Right atrium auricular region (tissue), 2 donors: ENCODE measurements at places on chromosomes 3 and 15. TPM values are rescaled to one million over a fixed set of nuclear protein-coding genes. Genes with fewer than 3 reads are reported as not detected.

ATP2B2 gene
- total RNA-seq: 0.15 TPM

NIPA2 gene
- total RNA-seq: 28.1 TPM

FETUB gene
- not detected for total RNA-seq

AADACL2 gene
- total RNA-seq: not detected

ROBO2 gene
- total RNA-seq: 2.5 TPM

- H3K4me1 ChIP-seq: no peaks in the 10 kb centered on the region
- H3K36me3 ChIP-seq: no peaks in the 10 kb centered on the region
- H3K27me3 ChIP-seq: no peaks in the 10 kb centered on the region
- DNase-seq: no peak
- H3K27ac ChIP-seq: no peak overlapping the region
Observed at GRCh38 chr3:113914646-113915045, 33.2 kb upstream of the ZDHHC23 start.

- no peaks in the 10 kb centered on the region for H3K36me3 ChIP-seq
- no peaks in the 10 kb centered on the region for H3K4me1 ChIP-seq
- no peak overlapping the region for H3K27ac ChIP-seq
- no peaks in the 10 kb centered on the region for H3K27me3 ChIP-seq
- DNase-seq: no peak
Observed at GRCh38 chr3:135674508-135674907, 291.0 kb upstream of the PPP2R3A start.

- DNase-seq: no peak
- H3K4me3 ChIP-seq: peak overlapping the region; percentile 80
- H3K36me3 ChIP-seq: no peaks in the 10 kb centered on the region
Observed at GRCh38 chr3:25662736-25663320, 1.9 kb downstream of the TOP2B start.

- no peaks in the 10 kb centered on the region for H3K27me3 ChIP-seq
- no peak for DNase-seq
- no peak overlapping the region for H3K4me3 ChIP-seq
- no peaks in the 10 kb centered on the region for H3K4me1 ChIP-seq
Observed at GRCh38 chr3:159674583-159674982, 314.1 kb upstream of the IL12A start.

DNA sequence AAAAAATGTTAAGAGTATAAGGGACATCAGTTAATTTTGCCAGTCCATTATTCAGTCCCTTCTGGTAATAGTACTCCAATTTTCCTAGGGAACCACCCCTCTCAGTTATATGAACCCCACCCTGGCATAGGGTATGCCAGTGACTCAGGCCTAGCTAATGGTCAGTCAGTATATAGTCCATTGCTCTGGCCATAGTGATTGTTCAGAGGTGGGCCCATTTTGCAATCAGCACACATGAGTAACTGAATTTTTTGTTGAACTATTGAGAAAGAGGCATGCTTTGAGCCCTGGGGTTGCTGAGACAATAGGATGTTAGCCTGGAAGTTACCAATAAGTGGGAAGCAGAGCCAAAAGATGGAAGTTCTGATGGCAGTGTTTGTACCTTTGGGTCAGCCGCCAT is 4.1 kb downstream of the LRCH3 start:
- H3K27me3 ChIP-seq: no peaks in the 10 kb centered on the region
- H3K36me3 ChIP-seq: no peaks in the 10 kb centered on the region
- DNase-seq: peak; percentile 68
- no peak overlapping the region for H3K4me3 ChIP-seq
- no peaks in the 10 kb centered on the region for H3K4me1 ChIP-seq
- H3K27ac ChIP-seq: no peak overlapping the region

GRCh38 chr15:40338041-40338657 is 2.6 kb downstream of the CCDC9B start:
- DNase-seq: peak; percentile 78
- H3K4me1 ChIP-seq: peaks cover 95% of the 10 kb centered on the region
- peak overlapping the region; percentile 96 for H3K27ac ChIP-seq

DNA sequence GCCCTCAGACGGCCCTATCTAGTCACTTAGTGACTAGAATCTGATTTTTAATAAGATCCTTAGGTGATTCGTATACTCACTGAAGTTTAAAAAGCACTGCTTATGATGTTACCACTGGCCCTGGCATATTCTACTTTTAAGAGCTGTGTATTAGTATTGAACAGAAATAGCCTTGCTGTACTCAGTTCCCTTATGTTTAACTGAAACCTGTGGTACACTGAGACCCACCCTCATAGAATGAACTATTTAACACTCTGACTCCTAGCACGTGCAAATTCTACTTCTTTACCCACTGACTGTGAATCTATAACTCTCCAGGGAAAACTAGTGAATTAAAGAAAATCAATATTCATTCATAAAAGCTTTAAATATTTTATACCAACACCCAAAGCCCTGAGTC is 108.9 kb downstream of the CCNL1 start:
- H3K36me3 ChIP-seq: no peaks in the 10 kb centered on the region
- DNase-seq: no peak
- H3K27me3 ChIP-seq: no peaks in the 10 kb centered on the region
- H3K4me1 ChIP-seq: no peaks in the 10 kb centered on the region
- H3K27ac ChIP-seq: no peak overlapping the region
